ENCODE measurements at places on chromosomes 1 and 21. TPM values are rescaled to one million over a fixed set of nuclear protein-coding genes. Genes with fewer than 3 reads are reported as not detected.

DNA sequence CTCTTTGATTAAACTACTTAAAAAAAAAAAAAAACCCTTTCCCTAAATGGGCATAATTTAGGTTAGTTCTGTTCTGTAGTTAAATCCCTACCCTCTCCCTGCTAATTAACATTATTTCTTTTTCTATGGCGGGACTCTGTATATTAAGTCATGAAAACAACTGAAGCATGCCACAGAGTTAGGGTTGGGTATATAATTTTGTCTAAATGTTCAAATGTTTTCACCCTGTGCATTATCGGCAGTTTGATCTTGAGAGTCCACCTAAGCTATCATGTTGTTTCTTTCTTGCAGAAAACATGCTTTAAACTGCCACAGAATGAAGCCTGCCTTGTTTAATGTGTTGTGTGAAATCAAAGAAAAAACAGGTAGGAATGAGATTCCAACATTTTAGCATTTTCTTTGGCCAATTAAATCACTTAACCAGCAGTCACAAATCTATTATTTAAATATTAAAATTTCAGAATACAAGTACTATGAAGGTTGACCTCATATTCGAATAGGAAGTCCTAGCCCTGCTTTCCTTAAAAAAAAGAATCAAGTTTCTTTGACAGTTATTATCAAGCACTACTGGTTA is 4.0 kb downstream of the PBX1 start:
- no peaks in the 10 kb centered on the region for H3K27me3 ChIP-seq
- DNase-seq = no peak
- no peaks in the 10 kb centered on the region for H3K36me3 ChIP-seq

Gene HRNR
- not detected for total RNA-seq

GRCh38 chr1:7223334-7224080 is 438.3 kb downstream of the CAMTA1 start:
- no peaks in the 10 kb centered on the region for H3K27me3 ChIP-seq
- no peak overlapping the region for H3K4me3 ChIP-seq
- H3K27ac ChIP-seq = no peak overlapping the region
- DNase-seq = no peak

DNA sequence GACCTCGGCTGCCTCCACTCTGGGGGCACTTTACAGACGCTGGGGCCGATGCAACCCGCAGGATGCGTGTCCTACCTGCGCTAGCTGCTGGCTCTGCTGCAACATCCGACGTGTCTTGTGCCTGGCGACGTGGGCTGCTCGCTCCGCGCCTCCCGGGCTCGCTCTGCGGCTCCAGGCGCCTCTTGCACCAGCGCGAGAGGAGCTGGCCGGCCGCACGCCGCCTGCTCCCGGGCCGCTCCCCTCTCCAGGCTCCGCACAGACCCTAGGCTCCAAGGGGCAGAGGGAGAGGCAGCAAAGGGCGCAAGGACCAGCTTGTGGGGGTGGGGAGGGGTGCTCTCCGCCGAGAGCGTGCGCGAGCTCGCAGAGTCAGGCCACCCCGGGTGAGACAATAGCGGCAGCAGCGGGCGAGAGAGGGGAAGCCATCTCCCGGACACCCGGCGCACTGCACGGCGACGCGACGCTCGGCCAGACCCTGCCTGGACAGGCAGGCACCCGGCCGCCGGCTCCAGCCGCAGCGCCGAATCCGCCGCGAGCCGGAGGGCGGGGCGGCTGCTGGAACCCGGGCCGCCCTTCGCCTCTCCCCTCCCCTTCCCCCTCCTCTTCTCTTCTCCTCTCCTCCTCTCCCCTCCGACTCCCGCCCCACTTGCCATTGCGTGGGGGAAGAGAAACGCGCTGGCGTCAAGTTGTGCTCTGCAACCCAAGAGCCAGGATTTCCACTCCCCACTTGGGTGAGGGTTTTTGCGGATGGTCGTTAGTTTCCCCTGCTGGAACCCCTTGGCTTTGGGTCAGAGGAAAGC is at the start of gene PIK3C2B:
Gene PIK3C2B (minus strand): TSS at position 525 of the 797 bp plus-strand sequence. CDS start 25,003 bp downstream, outside the sequence.
- peak; percentile 96 for DNase-seq
- peaks cover 9% of the 10 kb centered on the region for H3K36me3 ChIP-seq
- H3K4me3 ChIP-seq = peak within 1 kb of the TSS; percentile 81
- peak within 1 kb of the TSS; percentile 99 for H3K27ac ChIP-seq
- no peaks in the 10 kb centered on the region for H3K27me3 ChIP-seq
- H3K4me1 ChIP-seq = peaks cover 50% of the 10 kb centered on the region

Gene HOOK1
- 4.3 TPM for total RNA-seq

DNA sequence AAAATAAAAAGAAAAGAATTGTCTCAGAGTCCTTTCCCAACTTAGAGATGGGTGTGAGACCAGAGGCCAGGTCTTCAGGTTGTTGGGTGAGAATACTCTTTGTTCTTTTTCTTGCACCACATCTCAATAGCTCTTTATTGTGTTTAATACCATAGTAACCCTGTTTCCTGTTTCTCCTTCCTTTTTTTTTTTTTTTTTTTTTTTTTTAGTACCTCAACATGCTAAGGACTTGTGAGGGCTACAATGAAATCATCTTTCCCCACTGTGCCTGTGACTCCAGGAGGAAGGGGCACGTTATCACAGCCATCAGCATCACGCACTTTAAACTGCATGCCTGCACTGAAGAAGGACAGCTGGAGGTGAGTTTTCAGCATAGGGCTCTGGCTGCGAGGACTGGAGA is 24.4 kb downstream of the CELF3 start:
- no peaks in the 10 kb centered on the region for H3K4me1 ChIP-seq
- H3K27me3 ChIP-seq = no peaks in the 10 kb centered on the region
- no peak overlapping the region for H3K4me3 ChIP-seq
- peaks cover 20% of the 10 kb centered on the region for H3K36me3 ChIP-seq
- no peak overlapping the region for H3K27ac ChIP-seq

- no peak overlapping the region for H3K27ac ChIP-seq
- no peaks in the 10 kb centered on the region for H3K27me3 ChIP-seq
- H3K36me3 ChIP-seq = peaks cover 29% of the 10 kb centered on the region
- DNase-seq = no peak
- no peaks in the 10 kb centered on the region for H3K4me1 ChIP-seq
Observed at GRCh38 chr1:155286544-155286943, 9.3 kb downstream of the HCN3 start.

- H3K4me1 ChIP-seq = peaks cover 17% of the 10 kb centered on the region
- peak overlapping the region; percentile 54 for H3K27ac ChIP-seq
- H3K36me3 ChIP-seq = no peaks in the 10 kb centered on the region
- no peak for DNase-seq
- no peak overlapping the region for H3K4me3 ChIP-seq
Observed at GRCh38 chr1:59565611-59566410, 248.9 kb upstream of the HOOK1 start.

GRCh38 chr21:41973861-41974751 is 20.3 kb upstream of the C2CD2 start:
- no peaks in the 10 kb centered on the region for H3K27me3 ChIP-seq
- H3K36me3 ChIP-seq = no peaks in the 10 kb centered on the region
- H3K4me3 ChIP-seq = no peak overlapping the region
- no peaks in the 10 kb centered on the region for H3K4me1 ChIP-seq
- peak; percentile 53 for DNase-seq
